Vagina (tissue), 2 donors: ENCODE measurements at places on chromosomes 2 and 18. TPM values are rescaled to one million over a fixed set of nuclear protein-coding genes. Genes with fewer than 3 reads are reported as not detected.

- DNase-seq = no peak
Observed at GRCh38 chr2:182404092-182404491, 22.7 kb downstream of the PDE1A start.

DNA sequence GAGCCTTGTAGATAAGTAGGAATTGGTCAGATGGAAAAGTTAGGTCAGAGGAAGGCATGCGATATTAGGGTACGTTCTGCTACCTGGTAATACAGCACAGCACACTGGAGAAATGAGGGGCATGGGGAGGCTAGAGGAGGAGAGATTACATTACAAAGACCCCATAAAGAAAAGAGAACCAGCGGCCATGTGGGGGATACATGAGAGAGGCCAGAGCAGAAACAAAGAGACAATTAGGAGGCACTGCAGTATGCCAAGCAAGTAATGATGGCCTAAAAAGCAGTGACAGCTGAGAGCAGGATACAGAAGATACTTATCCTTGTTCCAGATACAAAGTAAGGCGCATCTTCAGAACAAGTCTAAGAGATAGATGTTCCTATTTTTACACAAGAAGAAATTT lies 40.0 kb downstream of the TXNL1 start:
- DNase-seq = no peak

Gene MYO3B
- total RNA-seq = 0.49 TPM

DNA sequence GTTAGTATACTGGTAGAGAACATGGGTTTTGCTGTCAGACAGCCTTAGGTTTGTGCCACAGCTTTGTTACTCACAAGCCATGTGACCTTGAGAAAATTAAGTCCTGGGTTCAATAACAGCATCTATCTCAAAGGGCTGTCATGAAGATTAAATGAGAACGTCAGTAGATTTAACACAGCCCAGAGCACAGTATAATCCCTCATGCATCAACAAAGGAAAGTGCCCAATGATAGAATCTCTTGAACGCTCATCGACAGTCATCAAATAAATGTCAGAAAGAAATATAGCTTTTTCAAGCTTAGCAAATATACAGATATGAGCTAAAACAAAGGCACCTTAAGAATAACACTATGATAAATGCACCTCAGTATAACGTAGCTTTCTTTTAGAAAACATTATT lies 22.3 kb downstream of the CUL3 start:
- DNase-seq = no peak

GRCh38 chr2:145041706-145042105 lies 521.8 kb upstream of the ZEB2 start:
- no peak for DNase-seq

GRCh38 chr2:133733901-133734255 lies 165.6 kb upstream of the NCKAP5 start:
- DNase-seq = no peak

DNA sequence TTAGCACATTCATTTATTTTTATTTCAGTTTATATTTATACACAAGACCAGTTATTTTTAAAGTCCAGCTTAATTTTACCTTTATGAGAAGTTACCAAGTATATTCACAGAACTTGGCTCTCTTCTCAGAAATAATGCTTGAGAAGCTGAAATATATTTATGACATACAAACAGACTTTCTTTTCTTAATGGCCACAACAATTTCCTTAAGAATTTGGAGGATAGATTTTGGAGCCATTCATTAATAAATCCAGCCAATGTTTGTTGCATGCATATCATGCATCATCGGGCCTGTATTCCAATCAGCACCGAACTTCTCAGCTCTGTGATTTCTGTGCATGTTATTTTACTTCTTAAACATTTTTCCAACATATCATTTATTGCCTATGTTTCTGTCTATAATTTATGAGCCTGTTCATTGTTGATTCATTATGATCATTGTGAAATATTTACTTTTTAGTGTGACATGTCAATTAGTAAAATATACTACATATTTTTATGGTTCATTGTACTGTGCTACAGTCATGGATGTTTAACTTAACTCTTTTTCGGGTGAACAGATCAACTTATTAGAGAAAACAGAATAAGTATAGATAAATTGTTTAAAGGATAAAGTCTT lies 3.5 kb downstream of the GULP1 start:
- DNase-seq = no peak

Gene THSD7B
- 0.49 TPM for total RNA-seq

Gene RGPD4
- total RNA-seq = not detected

DNA sequence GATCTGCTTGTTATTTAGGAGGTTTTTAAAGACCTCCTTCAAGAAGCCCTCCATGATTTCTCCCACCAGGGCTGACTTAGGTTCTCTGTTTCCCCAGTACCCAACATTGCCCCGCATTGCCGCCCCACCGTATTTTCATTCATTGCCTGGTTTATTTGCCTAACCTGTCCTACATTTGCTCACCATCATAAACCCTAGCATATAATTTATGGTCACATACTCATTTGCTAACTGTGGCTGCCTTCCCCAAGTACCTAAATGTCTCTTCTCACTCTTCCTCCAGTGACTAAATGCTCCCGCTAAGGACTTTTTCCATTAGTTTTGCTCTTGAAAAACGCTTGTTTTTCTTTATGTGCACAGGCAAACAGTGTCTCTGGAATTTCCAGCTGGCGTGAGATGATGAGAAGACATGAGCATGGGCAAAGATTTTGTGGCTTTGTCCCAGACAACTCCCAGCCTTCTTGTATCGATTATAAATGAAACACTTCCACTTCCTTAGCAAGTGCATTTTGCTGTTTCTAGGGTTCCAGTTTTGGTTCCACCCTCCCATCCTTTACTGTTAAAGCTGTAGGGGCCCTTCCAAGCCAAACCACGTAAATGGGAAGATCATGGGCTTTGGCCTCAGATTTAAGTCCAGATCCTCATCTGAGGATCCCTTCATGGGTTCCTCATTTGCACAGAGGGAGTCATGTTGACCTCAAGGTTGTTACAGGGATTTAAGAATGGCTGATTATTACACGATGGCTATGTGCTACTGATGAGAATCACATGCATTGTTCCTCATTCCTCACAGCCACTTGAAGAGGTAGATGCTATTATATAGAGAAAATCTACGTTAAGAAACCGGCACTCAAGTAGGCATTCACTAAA lies 21.0 kb upstream of the ARMC9 start:
- no peak for DNase-seq

DNA sequence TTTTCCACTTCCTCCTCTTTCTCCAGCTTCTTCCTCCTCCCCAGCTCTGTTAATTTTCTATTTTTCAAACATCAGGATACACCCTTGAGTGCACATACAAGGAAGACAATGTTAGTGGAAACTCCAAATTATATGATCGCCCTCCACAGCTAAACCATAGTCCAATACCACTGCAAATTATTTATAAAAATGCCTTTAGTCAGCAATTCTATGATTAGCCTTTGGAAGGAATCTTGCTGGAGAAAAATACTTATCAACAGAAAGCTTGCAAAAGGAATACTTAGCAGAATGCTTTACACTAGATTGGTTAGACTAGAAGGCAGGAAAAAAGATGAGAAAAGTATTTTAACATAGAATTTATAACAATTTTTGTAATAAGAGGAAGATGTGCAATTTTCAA lies 178.9 kb downstream of the FAM124B start:
- DNase-seq = no peak

- no peak for DNase-seq
Observed at GRCh38 chr2:69554981-69555380, 88.6 kb downstream of the AAK1 start.

DNA sequence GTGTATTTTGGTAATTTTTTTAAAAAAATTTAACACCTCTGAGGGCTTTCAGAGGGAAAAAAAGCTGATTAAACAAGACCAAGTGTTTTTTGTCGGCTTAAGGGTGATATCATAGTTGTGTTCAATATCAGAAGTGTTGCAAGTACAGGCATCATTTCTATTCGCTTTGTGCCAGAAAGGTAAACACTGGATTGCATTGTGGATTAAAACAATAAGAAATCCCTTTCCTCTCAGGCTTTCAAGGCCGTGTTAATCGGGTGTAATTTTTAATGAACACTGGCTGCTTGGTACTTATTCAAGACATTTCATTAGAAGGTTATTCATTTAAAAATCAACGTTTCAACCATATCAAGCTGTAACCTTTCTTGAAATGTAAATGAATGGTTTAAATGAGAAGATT lies 18.3 kb downstream of the FIGN start:
- DNase-seq = no peak

GRCh38 chr2:23446916-23447315 lies 61.9 kb downstream of the KLHL29 start:
- no peak for DNase-seq

DNA sequence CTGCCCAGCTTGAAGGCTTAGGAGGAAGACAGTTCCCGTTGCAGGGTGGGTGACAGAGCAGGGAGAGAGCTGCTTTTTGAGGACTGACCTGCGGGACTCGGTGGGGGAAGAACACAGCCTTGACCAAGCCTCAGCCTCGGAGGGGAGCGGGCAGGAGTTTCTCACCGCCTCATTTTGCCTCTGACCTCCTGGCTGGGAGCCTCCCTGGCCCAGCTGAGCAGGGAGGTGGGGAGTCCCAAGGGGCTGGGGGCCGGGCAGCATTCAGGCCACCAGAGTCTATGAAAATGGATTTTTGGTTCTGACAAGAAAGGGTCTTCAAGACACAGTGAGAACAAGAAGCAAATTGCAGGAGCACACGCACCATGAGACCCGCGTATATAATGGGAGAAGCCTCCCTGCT lies 51.3 kb upstream of the SMAD7 start:
- DNase-seq = no peak

DNA sequence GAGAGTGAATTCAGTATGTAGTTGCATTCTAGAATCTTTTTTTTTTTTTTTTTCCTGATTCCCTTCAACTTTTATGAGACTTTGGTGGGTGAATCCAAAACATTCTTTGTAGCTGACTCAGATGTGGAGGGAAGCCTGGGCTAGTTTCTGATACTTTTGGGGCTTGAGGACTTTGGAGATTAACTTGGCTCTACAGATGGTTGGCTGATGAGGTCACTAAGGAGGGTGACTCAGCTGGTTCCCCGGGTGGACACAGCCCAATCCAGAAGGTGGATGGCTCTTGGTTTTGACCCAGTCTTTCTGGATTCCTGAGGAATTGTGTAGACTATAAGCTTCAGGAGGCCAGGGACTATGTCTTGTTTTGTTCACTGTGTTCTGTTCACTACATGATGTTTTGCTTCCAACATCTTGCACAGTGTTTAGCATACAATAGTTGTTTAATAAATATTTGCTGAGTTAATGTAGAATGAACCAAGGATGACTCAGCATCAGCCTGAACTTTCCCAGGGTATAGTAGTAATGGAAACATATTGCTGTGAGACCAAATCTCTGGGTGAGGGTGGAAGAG lies 30.5 kb downstream of the LAMA3 start:
- no peak for DNase-seq

DNA sequence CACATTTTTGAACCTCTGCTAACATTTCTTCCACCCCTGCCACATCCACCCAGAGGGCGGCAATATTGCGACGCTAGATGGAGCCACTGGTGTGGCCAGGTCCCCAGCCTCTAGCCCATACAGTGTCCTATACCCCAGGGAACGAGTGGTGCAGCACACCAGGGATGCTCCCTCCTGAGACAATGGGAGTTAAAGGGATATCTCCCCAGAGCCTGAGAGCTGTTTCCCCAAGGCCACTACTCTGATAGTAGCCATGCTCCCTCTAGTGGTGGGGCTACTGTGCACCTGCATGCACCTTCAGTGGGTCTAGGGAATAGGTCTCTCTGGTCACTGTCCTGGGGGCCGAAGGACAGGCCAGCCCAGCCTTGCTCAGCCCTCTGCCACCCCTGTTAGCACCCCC lies 336.4 kb upstream of the FSHR start:
- DNase-seq = no peak

- DNase-seq = no peak
Observed at GRCh38 chr2:121791801-121792221, 36.4 kb downstream of the TSN start.

DNA sequence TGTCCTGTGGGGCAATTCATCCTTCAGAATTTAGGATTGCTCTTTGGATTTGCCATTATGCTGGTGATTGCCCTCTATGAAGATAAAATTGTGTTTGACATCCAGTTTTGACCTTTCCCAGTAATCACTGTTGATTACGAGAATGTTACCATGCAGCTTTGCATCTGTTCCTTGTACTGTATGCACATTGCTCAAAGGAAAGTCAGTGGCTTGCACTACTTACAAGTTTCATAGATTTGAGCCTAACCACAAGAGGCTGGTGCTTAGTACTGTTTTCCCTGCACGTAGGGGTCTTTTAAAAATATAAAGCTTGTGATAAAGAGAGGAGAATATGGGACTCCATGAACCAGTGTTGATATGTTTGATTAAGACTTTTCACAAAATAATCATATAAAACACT lies 77.9 kb downstream of the SLC39A10 start:
- DNase-seq = no peak

DNA sequence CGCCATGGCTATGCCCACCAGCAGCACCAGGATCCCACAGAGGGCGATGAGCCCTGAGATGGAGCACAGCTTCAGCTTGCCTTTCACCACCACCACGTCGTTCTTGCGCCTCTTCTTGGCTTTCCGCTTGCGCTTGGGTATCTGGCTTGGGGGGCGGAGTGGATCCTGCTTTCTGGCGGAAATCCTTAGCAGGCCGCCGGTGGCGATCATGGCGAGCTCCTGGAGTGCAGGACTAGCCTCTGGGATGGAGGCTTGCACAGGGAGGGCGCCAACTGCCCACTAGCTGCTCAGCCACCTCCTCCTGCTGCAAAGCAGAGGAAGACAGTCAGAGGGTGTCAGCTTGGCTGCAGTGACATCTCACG lies 3.5 kb downstream of the TMEM200C start:
- no peak for DNase-seq

- no peak for DNase-seq
Observed at GRCh38 chr2:238299803-238300202, 11.4 kb upstream of the PER2 start.

DNA sequence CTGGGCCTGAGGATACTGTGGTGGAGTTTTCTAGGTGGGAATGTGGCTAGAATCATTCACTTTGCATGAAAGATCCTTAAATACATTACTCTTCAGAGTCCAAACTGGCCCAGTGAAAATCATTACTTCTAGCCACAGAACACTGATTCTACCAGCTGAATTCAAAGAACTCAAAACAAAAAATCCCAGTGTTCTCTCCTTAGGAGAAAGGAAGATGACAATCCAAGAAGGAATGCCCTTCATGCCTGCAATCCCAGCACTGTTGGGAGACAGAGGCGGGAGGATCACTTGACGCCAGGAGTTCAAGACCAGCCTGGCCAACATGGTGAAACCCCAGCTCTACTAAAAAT lies 35.2 kb downstream of the FAM228A start:
- no peak for DNase-seq

DNA sequence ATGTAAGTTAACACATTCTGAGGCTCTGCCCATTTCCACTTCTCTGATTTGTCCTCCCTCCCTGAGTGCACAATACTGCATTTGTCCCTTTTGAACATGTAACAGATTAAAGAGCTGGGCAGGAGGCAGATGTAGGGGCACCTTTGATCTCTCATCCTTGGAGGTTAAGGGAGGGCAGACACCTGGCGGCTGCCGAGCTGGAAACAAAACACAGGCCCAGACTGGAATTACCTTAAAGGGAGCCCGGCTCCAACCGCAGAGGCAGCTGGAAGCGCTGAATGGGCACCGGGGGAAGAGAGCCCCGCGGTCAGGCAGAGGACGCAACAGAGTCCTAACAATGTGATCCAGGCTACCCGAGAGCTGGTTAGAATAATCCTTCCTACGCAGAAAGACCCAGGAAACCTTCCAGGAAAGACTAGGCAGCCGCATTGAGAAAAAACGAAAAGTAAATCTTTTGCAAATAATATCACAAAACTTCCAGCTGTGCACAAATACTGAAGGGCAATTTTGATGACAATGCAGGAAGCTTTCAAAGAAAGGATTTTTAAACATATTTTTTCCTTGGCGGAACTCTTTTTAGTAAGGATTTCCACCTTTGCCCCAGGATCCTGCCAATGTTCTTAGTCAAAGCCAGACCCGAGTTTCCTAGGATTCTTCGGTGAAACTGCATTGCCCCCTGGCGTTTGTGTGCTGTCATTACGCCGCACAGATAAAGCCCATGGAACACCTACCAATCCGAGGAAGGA lies 216.0 kb downstream of the TGIF1 start:
- DNase-seq = no peak
